ENCODE measurements at places on chromosomes 12 and 14.

DNA sequence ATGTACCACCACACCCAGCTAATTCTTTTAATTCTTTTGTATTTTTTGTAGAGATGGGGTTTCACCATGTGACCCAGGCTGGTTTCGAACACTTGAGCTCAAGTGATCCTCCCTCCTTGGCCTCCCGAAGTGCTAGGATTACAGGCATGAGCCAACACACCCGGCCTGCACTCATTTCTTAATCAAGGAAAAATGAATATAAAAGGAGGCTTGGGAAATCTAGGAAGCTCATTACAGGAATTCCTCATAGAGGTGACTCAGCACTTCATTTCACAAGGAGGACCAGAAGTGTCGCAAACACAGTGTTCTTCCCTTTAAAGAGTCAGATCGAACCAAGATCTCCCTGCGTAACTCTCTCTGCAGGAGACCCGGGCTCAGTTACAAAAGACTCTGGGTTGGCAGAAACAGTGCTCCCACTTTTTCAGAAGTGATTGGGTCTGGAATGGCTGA lies 30.3 kb downstream of the NFKBIA start:
- peak; percentile 99 for DNase-seq

DNA sequence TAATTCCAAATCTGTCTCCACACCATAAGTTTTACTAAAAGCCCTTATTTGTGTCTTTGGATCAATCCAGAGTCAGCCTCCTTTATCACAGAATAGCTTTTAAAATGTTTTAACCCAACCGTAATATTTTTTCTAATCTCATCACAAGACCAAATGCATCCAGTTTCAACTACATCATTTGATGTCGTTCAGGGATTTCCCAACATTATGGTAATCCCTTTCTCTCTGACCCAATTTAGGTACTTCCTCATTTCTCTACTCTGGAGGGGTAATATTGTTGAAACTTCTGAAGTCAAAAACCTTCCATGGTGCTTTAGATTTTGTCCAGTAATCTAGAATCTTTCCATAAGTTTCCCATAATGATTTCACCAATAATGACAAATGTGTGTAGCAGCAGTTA lies 596.8 kb downstream of the SOX5 start:
- no peak for DNase-seq

GRCh38 chr12:9648701-9649531 lies 20.6 kb upstream of the CLEC2D start:
- DNase-seq: no peak

DNA sequence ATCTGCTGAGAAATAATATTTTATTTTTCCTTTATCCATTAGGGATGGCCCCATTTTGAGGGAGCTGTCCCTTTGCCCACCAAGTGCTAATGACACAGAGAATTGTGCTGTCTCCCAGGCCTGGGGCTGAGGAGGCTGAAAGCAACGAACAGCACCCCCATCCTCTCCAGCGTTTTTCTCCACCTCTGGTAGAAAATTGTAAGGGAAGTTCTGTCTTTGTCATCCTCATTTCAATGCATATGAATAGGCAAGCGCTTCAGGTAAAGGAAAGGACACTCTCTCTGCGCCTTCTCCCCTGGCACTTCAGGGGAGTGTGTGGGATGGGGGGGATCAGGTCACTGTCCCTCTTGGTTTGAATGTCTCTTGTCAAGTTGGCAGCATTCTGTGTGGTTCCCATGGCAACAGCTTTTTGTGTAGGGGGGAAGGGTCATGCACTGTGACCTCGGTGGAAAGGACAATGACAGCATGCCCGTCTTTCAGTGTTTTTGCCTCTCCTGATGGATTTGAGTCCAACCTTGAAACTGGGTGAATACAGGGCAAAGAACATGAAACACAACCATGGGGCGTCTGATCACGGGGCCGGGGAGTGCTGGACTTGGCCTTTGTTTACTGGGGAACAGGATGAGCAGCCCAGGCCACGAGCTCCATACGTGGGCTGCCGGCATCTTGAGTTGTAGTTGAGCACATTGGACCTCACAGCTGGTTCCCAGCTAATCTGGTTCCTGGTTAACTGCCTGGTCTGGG lies 230.2 kb downstream of the VRK1 start:
- no peak for DNase-seq

DNA sequence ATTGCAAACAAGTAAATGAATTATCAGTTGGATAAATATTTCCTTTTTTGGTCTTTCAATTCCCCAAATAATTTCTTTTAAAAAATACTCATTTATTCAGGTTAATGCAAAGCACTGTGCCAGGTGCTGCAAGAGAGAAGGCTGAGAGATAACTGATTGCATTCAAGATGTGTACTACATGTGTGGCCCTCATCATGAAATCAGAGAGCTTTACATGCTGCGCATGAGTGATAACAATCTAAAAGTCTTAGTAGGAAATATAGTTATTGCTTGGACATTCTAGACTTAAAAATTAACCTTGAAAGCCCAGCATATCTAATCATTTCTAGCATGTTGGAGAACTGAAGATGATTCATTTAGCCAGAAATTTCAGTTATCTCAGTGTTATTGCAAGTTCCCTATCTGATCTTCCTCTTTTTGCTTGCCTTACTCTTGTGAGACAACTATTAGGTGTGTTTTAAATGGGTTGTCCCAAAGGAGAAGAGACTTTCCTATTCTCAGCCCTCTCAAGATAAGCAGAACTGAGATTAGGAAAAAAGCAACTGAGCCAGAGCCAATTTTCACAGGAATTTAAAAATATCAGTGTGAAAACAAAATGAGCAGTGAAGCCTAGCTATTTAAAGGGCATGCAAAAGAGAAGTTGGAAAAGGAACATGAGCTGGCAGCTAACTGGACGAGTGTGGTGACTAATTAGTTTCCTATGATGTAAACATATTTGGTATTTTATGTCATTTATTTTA lies 60.9 kb downstream of the PLEKHA5 start:
- DNase-seq: peak; percentile 64

DNA sequence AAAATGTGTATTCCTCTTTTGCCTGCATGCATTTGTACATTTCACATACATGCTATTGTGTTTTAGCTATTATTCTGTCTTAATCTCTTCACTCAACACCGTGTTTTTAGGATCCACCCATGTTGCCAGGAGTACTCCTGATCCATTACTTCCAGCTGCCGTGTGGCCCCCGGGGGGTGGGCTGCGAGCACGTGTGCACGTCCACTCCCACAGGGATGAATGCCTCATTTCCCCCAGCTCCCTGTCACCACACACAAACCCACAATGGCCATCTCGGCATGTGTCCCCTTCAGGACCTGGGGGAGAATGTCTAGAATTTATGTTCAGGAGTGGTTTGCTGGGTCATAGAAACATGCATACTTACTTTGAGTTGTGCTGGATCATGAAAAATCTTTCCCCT lies 62.7 kb upstream of the ACTN1 start:
- DNase-seq: no peak

DNA sequence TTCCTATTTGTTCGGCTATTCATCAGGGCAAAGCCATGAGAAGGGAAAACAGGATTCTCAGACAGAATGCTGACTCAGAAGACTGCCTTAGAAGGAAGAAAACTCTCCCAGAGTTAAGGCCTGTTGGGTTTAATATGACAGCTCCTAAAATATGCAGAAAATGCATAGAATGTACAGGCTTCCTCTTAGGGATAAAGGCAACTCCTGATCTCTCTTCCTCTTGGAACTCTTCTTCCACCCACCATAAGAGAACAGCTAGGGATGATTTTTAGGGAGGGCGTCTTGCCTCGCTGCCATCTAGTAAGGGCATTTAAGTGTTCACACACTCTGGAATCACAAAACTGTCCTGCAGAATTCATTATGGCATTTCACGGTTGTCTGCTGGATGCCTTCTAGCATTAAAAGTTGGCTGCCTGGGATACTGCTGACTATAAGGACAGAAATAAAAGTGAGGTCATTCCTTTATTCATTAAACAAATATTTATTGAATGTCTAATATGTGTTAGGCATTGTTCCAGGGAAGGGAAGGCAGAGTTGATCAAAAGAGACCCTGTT lies 73.7 kb downstream of the DCAF5 start:
- no peak for DNase-seq

DNA sequence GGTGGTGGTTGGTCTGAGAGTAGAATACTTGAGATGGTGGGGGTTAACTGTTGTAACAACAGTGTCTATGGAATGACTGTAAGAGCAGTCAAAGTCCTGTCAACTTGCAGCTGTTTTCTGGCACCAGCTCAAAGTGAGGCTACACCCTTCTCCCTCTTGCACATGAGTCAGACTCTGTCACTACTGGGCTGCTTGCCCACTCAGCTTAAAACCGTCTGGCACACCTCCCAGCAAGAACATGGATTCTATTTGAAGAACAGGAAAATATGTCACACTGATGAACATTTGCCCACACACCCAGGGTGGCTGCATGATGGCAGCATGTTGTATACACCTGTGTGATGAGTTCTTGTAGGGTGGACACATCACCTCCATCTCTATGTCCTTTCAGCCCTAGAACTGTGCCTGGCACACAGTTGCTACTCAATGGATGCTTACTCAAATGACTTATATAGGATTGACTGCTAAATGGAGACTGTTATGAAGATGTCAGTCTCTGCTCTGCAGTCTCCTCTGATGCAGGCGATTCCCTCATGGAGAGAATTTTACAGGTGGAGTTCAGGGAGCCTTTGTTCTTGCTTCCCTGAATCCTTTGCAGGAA lies 19.3 kb upstream of the SERPINA6 start:
- DNase-seq: peak; percentile 79

- DNase-seq: no peak
Measured at GRCh38 chr14:104294983-104295680, 156.7 kb downstream of the KIF26A start.

GRCh38 chr12:77603946-77604345 lies 226.7 kb upstream of the NAV3 start:
- no peak for DNase-seq

GRCh38 chr14:22796087-22796707 lies 19.0 kb downstream of the SLC7A7 start:
- DNase-seq: no peak

DNA sequence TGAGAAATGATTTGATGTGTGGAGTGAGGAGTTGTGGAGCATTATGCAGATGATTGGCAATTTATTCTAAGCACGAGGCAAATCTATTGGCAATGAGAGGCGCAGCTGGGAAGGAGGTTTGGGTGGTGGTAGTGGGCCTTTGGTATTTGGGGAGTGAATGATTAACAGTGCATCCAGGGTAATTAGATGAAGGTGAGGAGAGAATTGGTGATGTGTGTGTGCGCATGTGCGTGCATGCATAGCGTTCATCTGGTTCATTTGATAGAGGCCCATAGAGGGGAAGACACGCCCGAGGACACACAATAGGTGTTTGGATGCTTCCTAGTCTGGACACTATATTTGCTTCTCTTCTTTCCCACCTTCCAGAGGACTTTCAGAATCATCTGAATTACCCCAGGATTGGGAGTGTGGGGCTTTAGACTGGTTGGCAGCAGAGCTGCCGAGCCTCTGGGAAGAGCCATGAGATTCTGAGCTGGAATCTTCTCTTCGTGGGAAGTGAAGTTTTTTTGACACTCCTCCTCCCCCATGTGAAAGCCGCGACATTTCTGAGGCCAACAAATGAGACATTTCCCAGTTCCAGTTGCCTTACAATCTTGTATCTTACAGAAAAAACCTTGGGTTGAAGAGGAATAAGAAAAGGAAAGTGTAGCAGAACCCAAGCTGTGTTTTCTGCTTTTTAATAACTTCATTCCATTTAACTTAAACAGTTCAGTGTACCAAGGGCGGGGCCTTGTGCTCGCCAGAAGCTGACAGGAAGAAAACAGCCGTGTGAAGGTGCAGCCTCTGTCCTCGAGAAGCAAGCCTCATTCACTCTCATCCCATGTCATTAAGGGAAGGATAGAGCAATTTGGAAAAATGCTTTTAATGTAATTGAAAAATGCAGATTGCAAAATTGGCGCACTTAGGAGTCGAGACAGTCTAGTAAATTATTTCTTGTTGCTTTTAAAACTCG lies 65.2 kb downstream of the SLC25A47 start:
- no peak for DNase-seq

GRCh38 chr14:54002653-54003052 lies 46.0 kb upstream of the BMP4 start:
- no peak for DNase-seq

- DNase-seq: peak; percentile 98
Measured at GRCh38 chr12:76183459-76184186, 99.1 kb upstream of the NAP1L1 start.

GRCh38 chr12:95146769-95147168 lies 70.5 kb downstream of the FGD6 start:
- no peak for DNase-seq

DNA sequence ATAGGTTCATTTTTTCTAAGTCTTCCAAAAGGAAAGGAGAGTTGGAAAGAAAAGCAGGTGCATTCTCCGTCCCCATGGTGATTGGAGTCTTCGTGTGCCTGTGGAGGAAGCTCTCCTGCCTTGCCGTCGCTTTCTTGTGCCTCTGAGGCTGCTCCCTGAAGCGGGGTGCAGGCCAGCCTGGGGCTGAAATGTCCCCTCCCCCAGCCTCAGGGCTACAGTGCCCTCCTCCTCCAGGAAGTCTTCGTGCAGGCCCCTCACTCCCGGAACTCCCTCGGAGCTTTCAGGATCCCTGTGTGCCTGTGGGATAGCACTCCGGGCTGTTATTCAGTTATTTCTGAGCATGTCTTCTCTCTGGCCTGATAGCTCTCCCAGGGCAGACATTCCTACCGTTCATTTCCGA lies 569.2 kb downstream of the VRK1 start:
- no peak for DNase-seq

DNA sequence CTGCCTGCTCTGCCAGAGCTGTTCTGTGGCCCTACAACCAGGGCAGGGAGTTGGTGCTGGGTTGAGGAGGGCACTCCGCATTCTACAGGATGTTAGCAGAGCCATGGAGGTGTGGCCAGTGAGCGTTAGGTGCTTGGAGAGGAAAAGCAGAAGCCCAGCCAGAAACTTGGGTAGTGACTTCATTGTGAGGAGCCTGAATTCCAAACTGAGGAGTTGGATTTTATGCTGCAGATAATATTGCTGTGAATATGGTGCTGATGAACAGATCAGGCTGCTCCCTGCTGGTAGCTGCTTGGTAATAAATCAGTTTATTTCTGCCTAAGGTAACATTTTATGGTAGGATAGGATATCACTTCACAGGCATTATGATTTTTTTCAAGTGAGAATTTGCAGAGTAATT lies 7.1 kb upstream of the CCDC175 start:
- DNase-seq: no peak

DNA sequence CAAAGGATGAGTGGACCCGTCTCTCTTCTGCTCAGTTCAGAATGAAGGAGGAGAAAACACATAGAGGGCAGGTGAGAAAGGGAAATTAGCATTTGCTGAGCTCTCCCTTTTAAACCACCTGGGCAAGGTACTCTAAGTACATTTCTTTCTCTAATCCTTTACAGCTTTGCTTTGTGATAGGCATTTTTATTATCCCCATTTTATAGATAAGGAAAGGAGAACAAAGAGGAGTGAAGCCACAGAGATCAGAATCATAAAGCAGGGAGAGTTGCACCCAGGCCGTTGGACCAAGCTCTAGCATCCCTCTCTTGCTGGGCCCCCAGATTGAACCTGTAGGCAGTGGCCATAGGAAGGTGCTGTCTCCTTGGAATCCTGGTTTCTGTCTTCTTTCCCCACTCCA lies 47.0 kb downstream of the VCPKMT start:
- no peak for DNase-seq
